ENCODE measurements at places on chromosomes 13 and 19. TPM values are rescaled to one million over a fixed set of nuclear protein-coding genes. Genes with fewer than 3 reads are reported as not detected.

The ZNF57 gene
- total RNA-seq, result 8.9 TPM

The SHANK1 gene
- total RNA-seq, result not detected

The RFPL4AL1 gene
- total RNA-seq, result not detected

The CD79A gene
- not detected for total RNA-seq

The PGLYRP2 gene
- total RNA-seq, result not detected

The STOML3 gene
- not detected for total RNA-seq

The SHISA7 gene
- not detected for total RNA-seq

- no peaks in the 10 kb centered on the region for H3K27me3 ChIP-seq
- H3K36me3 ChIP-seq, result no peaks in the 10 kb centered on the region
- H3K27ac ChIP-seq, result no peak overlapping the region
- no peaks in the 10 kb centered on the region for H3K4me1 ChIP-seq
- no peak overlapping the region for H3K4me3 ChIP-seq
- no peak for DNase-seq
Measured at GRCh38 chr19:6126335-6126974, 9.0 kb upstream of the ACSBG2 start.

- no peak for DNase-seq
- no peaks in the 10 kb centered on the region for H3K27me3 ChIP-seq
- H3K36me3 ChIP-seq, result no peaks in the 10 kb centered on the region
Measured at GRCh38 chr19:33603377-33603776, 18.4 kb upstream of the CHST8 start.

DNA sequence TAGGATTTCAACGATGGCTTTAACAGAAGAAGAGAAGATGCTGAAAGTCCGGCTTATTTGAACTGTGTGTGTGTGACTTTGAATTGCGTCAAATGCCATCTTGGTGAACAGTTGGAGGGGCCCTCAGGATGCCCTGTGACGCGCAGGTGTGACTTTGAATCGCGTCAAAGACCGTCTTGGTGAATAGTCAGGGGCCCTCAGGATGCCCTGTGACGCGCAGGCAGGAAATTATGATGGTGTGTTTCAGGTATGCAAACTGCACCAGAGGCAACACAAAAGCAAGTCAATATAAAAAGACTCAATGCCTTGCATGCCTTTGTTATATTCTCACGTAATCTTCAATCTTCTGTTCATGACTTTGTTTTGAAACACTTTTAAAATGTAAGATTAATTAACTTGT is 29.2 kb downstream of the ATP11A start:
- H3K4me3 ChIP-seq, result no peak overlapping the region
- no peaks in the 10 kb centered on the region for H3K27me3 ChIP-seq
- peaks cover 3% of the 10 kb centered on the region for H3K4me1 ChIP-seq

DNA sequence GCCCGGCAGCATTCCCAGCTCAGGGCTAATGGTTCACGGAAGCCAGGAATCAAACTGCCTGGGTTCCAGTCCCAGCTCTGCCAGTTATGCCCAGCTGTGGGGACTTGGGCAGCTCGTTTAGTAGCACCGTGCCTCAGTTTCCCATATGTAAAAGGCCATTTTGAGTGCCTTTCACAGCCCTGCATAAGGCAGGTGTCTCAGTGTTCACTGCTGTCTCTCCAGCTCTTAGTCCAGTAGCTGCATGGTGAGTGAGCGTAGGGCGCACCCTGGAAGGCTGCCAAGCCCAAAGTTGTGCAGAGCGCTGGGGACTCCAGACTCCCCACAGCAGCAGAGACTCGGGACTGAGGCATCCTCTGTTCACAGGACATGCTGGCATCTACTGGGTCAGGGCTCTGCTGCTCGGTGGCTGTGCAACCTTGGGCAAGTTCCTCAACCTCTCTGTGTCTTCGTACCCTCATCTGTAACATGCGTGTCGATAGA is 5.5 kb downstream of the RPL28 start:
- no peaks in the 10 kb centered on the region for H3K27me3 ChIP-seq
- no peak overlapping the region for H3K4me3 ChIP-seq
- no peak overlapping the region for H3K27ac ChIP-seq
- H3K36me3 ChIP-seq, result peaks cover 22% of the 10 kb centered on the region
- peaks cover 66% of the 10 kb centered on the region for H3K4me1 ChIP-seq

GRCh38 chr19:16303755-16304154 is 20.9 kb upstream of the KLF2 start:
- no peak overlapping the region for H3K4me3 ChIP-seq
- no peaks in the 10 kb centered on the region for H3K4me1 ChIP-seq
- H3K27me3 ChIP-seq, result no peaks in the 10 kb centered on the region
- no peak overlapping the region for H3K27ac ChIP-seq
- DNase-seq, result no peak

DNA sequence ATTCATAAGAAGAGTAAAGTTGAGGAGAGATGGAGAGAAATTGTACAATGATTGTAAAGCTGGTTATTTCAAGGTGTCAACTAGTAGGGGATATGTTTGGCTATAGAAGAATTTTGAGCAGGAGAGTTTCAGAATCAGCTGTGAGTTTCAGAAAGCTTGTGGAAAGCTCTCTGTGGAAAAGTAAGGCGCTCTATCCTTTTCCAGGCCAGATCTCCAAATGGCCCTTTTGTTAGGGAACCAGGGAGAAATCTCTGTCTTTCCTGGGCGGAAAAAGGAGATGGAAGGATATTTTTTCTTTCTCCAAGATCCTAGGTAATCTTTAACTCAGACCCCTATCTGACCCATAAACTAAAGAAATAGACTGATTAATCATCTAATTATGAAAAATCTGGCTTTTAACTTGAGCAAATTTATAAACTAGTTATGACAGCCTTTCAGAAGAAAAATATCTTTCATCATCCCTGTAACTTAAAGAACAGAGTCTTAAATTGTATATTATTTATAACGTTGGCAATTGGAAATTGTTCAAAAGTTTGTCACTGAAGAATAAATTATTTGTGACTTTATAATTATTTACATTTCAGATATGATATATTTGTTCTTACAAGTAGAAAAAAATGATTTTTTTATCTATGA is 34.5 kb downstream of the SPRY2 start:
- H3K4me1 ChIP-seq, result no peaks in the 10 kb centered on the region
- no peak for DNase-seq
- H3K4me3 ChIP-seq, result no peak overlapping the region
- no peaks in the 10 kb centered on the region for H3K27me3 ChIP-seq
- no peaks in the 10 kb centered on the region for H3K36me3 ChIP-seq

DNA sequence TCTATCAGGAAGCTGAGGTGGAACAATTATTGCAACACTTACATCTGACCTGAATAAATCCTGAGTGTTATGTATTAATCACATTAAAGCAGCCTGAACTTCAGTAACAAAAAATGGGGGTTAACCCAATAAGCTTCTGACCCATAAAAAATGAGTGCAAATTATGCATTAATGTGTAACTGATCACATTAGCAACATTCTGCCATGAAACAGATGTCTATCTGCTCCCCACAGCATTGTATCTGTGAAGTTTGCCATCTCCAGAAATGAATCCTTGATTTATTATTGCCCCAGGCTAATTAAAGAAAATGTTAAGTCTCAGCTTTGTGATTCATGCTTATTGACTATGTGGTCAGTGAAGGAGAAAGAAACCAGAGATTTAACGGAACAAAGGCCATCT is 304.9 kb downstream of the PCDH20 start:
- no peaks in the 10 kb centered on the region for H3K36me3 ChIP-seq
- no peak overlapping the region for H3K27ac ChIP-seq
- H3K27me3 ChIP-seq, result no peaks in the 10 kb centered on the region
- no peak overlapping the region for H3K4me3 ChIP-seq

GRCh38 chr19:47540748-47541147 is 25.9 kb upstream of the NAPA start:
- no peak overlapping the region for H3K27ac ChIP-seq
- no peak overlapping the region for H3K4me3 ChIP-seq
- no peaks in the 10 kb centered on the region for H3K27me3 ChIP-seq

- H3K36me3 ChIP-seq, result no peaks in the 10 kb centered on the region
- no peak overlapping the region for H3K4me3 ChIP-seq
- peaks cover 37% of the 10 kb centered on the region for H3K4me1 ChIP-seq
Measured at GRCh38 chr19:8566855-8567254, 10.4 kb downstream of the MYO1F start.
